ENCODE measurements at places on chromosomes 6 and 20. TPM values are rescaled to one million over a fixed set of nuclear protein-coding genes. Genes with fewer than 3 reads are reported as not detected.

AGER gene
- total RNA-seq = not detected

DNA sequence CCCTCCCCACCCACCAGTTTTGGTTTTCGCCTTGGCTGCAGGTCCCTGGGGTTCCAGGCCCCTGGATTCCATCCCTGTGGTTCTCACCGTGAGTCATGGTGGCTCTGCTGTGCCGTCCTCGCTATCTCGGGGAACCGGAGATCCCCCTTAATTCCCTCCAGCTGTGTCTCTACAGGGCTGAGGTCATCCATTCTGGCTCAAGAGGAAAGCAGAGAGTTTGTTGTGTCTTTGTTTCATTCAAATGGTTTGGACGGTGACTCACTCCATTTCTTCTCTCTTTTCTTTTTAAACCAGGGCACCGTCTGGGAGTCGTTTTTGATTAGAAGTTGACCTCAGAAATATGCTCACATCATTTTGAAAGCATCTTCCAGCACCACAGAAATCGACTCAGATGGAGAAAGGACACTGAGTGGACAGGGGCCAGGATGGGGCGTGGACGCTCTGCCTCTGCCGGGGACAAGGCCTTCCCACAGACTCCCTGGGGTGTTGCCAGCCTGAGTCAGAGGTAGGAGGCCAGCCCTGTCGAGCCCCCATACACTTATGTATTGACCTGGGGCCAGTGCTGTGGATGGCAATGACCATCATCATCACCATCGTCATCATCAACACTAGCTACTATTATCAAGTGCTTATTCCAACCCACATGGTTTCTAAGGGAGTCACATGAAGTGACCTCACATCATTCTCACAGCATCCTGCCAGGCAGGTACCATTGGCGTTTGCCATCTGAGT lies 176.2 kb downstream of the NFATC2 start:
- DNase-seq = peak; percentile 92

KCNQ5 gene
- total RNA-seq = 0.35 TPM

DNA sequence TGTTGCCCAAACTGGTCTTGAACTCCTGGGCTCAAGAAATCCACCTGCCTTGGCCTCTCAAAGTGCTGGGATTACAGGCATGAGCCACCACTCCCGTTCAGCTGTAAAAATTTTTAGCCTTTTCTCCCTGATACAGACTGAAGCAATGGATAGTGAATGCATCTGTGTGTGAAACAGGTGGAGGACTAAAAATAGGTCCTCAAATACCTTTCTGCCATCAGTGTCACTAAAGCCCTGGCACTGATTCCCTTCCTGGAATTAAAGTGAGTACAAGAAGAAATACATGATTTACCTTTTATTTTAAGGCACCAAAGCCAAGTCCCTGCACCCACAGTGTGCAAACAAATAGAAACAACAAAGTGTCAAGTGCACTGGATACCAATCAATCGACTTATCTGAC lies 25.1 kb downstream of the TULP4 start:
- no peak for DNase-seq

DNA sequence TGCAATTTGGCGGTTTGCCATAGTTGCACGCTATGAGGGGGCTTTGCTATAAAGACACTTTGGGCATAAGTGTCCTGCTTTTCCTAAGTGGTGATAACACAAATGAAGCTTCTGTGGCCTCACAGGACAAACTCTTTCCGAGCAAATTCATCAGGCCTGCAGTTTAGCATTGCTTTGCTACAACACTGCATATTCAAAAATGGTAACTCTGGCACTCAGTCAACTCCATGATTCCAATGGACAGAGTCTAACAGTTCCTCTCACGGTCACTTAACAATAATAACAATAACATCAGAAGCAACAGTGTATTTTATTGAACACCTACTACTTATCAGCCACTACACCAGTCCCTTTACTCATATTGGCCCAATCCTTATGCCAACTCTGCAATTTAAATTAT lies 222.5 kb downstream of the FRK start:
- DNase-seq = no peak

- DNase-seq = no peak
These were observed 44.9 kb downstream of the PNLDC1 start for GRCh38 chr6:159844737-159845645.

- DNase-seq = no peak
These were observed 95.9 kb downstream of the FOXC1 start for GRCh38 chr6:1705630-1706029.

STK35 gene
- 15.6 TPM for total RNA-seq

DNA sequence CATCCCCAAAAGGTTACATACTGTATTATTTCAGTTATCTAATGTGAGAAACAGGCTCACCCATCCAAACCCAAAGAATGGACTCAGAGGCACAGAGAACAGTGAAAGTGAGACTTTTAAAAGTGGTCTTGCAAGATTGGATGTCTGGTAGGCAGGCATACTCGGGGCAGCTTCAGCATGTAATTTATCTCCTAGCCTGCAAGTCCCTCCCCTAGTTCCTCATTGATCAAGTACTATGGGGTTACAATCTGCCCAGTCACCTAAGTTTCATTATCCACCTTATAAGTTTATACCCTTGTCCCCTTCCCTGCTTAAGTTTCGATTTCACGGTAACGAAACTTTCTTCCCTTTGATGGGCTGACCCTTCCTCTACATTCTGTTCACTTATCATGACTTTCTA lies 20.8 kb upstream of the ZNF451 start:
- no peak for DNase-seq

DNA sequence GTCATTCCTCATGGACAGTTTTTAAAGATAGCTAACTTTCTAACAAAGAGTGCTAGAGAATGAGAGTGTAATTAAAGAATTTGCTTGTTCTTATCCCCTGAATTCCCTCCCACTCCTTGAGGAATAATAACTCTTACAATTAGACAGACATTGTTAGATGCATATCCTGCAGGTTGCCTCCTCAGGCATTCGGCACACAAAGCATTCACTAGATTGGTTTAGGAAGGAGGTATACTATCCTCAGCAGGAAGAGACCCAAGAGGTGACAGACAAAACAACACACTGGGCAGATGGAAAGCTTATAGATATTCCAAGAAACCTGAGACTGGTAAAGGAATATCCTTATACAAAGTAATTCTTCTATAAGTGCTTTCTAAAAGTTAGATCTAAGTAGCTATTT lies 109.1 kb upstream of the FAM184A start:
- no peak for DNase-seq

GRCh38 chr6:73299151-73299971 lies 36.4 kb upstream of the KHDC1 start:
- no peak for DNase-seq

DNA sequence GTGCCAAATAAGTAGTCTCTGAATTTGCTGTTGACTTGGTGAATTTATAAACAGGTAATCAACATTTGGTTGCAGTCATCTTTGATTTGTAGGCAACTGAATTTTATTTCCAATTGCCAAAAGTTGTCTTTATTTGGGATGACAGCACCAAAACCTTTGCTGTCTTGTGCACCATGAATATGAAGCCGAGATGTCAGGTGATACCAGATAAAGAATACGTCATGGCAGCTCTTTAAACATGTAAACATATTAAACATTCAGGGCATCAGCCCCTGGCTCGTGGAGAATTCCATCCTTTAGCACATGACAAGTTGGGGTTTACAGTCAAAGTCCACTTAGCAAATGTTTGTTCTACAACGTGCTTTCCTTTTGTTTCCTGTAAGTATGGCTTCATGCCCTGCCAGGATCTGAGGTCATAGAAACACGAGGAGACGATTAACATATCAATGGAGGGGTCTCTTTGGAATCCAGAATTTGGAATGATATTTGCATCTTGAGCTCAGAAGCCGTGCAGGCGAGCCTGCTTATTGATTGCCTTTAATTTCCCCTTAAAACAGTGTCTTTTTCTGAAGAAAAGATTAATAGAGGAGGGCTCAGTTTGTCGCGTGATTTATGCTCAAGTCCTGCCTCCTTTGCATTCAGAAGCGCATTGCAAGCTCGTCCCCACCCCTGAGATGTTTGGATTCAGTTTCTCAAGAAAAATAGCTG lies 170.2 kb upstream of the ZNF217 start:
- DNase-seq = peak; percentile 87

GRCh38 chr6:166662690-166663089 lies 35.6 kb upstream of the RPS6KA2 start:
- no peak for DNase-seq

BPIFB2 gene
- not detected for total RNA-seq

C6orf163 gene
- total RNA-seq = not detected

HLA-DOB gene
- total RNA-seq = not detected
